ENCODE measurements at places on chromosomes 7 and 10.

GRCh38 chr7:91137153-91137787 lies 127.0 kb upstream of the FZD1 start:
- no peak for DNase-seq

DNA sequence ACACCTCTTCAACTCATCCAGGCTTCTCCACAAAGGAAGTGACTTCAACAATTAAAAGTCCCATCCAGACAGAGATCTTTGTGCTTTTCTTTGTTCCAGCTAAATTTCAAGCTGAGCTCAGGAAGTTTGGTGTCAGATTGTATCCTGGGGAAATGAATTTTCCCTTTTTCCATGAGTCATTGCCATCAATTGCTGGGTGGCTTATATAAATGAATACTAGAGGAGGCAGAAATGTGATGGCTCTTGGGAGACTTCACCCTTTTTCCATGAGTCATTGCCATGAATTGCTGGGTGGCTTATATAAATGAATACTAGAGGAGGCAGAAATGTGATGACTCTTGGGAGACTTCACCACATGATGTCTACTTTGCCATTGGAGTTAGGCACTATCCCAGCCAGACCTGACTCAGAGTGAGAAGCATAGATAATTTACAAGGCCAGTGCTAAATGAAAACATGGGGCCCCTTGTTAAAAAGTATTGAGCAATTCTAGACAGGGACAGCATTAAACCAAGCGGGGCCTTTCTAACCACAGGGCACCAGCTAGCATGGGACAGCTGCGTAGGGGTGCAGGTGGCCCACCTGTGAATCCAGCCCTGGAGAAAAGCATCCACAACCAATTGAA lies 339.2 kb upstream of the PODXL start:
- no peak for DNase-seq

GRCh38 chr7:16900209-16900768 lies 18.5 kb upstream of the AGR3 start:
- DNase-seq, result no peak

DNA sequence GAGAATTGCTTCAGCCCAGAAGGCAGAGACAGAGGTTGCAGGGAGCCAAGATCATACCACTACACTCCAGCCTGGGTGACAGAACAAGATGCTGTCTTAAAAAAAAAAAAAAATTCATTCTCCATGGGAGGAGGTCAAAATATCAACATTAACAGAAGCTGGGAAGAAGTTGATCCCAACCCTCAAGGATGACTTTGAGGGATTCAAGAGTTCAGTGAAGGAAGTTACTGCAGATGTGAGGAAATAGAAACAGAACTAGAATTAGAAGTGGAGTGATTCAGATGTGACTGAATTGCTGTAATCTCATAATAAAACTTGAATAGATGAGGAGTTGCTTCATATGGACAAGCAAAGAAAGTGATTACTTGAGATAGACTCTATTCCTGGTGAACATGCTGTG lies 19.7 kb upstream of the RPEL1 start:
- no peak for DNase-seq

GRCh38 chr10:61923210-61923949 lies 21.9 kb downstream of the ARID5B start:
- DNase-seq, result no peak

- DNase-seq, result no peak
Measured at GRCh38 chr7:101985903-101986734, 168.7 kb downstream of the CUX1 start.
